Fibroblast of skin of left biceps (primary cell): ENCODE measurements at places on chromosomes 11 and 22.
A peak's percentile ranks its signal among the peaks of the same experiment; 100 is the strongest.

GRCh38 chr11:42713753-42714152 is 598.0 kb upstream of the API5 start:
- DNase-seq, result no peak

DNA sequence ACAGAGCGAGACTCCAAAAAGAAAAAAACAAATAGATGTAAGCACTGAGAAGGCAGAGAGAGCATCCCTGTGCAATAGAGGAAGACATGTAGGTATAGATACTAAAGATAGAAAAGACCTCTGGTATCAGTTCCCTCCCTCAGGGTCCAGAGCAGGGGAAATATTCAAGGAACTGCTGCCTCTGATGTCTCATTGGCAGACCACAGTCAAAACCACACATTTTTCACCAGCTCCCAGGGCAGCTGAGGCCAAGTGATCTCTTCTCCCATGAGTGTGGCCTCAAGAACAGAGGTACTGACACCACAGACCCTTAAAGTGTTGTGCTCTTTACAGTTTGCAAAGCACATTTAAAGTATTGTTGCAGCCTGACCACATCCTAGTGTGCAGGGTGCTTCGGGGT is 288.5 kb downstream of the NTM start:
- DNase-seq, result no peak

DNA sequence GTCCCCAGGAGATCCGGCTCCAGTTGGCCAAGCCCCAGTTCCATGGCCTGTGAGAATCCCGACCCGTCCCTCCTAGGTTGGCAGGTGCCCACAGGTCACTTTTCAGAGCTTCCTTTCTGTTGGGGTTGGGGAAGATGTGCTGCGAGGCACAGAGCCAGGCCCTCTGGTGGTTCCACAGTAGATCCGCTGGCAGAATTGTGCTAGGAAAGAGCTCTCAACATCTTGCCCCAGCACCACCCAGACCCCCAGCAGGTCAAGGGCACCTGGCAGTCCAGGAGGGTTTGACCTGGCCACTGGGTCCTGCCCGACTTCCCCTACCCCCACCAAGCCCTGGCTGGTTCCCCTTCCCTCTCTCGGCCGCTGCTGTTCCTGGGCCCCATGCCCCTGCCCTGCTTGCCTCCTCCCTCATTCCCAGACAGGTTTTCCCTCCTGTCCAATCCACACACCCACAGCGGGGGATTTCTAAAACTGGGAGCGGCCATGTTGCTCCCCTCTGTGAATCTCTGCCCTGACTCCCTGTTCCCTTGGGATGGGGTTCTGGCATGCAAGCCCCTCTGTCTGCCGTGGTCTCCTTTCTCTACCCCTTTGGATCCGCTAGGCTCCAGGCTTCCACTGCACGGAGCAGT is 26.2 kb upstream of the GCAT start:
- DNase-seq, result no peak

- DNase-seq, result no peak
Measured at GRCh38 chr22:27231266-27231665, 570.3 kb downstream of the MN1 start.

- DNase-seq, result no peak
Measured at GRCh38 chr11:114286229-114286628, 10.0 kb upstream of the NNMT start.

- DNase-seq, result no peak
Measured at GRCh38 chr11:43989162-43989981, 46.9 kb downstream of the C11orf96 start.

DNA sequence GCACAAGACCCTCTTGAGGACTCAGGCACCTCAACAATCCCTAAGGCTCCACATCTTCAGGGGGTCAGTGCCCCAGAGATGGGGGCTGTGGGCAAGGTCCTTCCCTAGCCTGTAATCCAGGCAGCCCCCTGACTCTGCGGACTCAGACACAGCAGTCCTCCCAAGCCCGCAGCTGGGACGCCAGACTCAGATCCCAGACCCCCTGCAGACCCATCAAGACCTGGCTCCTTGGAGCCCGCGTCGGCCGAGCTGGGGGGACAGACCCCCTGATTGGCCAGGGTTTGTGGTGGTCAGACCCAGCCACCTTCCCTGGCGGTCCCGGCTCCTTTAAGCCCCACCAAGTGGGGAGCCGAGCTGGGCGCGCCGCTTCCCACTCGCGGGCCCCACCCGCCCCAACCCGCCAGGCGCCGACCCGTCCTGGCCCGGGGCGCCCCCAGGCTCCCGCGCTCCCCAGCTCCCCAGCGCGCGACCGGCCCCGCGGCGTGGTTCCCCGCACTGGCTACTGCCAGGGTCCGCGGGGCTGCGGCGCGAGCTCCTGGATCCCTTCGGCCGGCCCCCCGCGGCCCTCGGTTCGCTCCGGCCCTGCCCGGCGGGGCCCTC is 458 bp downstream of the OSBPL5 start:
- no peak for DNase-seq

DNA sequence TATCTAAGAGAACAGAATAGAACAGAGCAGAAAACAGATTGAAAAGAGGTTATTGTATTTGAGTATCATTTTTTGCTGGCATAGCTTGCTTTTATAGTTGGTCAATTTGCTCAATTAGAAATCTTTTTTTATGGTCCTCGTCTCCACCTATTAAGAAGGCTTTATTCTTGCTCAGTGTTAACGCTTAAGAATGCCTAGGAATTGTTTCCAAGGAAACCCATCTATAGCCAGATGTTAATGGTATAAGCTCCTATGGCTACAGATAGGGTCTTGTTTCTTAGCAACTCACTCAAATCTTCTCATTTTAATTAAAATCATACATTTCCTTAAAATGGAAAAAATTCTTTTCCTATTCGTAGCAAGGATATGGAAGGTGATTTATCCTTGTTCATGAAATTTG is 392.3 kb downstream of the TMEM135 start:
- no peak for DNase-seq

DNA sequence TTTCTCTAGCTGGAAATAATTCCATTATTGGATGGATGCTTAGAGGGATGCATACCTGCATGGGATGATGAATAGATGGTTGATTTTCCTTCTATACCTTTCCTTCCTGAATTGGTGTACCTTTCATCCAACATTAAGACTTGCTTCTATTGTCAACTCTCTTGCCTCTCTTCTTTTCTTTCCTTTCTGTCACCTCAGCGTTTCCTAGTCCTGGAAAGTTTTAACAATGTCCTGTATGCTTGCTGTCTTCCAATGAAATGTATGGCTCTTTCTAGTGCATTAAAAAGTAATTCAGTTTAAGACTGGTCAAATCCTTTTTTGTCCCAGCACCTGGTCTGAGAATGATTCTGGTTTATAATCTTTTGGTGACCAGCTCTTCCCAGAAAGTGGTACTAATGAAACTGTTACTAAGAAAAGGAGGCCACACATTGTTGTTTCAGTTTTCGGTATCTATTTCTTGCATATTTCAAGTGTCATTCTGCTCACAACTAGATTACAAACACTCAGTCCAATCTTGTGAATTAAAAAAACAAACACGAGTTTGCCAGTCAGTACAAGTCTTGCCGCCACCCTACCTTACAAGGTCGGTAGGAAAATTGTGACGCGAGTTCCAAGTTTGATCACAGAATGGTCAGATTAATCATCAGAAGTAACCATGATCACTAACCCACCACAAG is 8.0 kb downstream of the POU2AF1 start:
- no peak for DNase-seq

GRCh38 chr11:119384332-119384731 is 2.8 kb upstream of the USP2 start:
- no peak for DNase-seq

GRCh38 chr11:119722281-119722794 is 6.7 kb downstream of the NECTIN1 start:
- DNase-seq, result no peak

GRCh38 chr22:20279662-20280134 is 11.6 kb upstream of the RTN4R start:
- DNase-seq, result no peak

DNA sequence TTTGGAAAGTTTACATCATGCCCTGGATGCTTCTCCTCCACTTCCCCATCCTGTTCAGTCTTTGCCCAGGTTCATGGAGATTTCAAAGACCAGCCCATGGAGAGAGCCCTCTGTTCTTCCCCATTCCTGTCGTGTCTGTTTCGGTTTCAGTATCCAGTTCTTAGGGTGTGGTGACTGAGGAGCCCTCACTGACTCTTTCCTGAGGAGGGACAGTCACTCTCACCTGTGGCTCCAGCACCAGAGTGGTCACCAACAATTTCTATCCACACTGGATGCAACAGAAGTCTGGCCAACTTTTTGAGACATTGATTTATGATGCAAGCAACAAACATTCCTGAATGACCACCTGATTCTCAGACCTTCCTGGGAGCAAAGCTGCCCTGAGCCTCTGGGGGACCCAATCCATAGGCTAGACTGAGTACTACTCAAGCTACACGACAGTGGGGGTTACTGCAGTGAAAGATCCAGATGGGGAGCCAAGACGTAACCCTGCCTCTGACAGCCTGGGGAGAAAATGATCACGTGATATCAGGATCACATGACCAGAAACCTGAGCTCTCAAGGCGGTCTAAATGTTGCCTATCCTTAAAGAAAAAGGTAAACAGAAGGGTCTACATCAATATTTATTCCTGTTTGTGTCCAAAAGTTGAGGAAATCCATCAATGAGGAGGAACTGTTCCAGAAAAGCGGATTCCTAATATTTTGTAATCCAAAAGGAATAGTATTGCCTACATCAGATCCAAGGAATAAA is 76.2 kb upstream of the VPREB1 start:
- peak; percentile 19 for DNase-seq

DNA sequence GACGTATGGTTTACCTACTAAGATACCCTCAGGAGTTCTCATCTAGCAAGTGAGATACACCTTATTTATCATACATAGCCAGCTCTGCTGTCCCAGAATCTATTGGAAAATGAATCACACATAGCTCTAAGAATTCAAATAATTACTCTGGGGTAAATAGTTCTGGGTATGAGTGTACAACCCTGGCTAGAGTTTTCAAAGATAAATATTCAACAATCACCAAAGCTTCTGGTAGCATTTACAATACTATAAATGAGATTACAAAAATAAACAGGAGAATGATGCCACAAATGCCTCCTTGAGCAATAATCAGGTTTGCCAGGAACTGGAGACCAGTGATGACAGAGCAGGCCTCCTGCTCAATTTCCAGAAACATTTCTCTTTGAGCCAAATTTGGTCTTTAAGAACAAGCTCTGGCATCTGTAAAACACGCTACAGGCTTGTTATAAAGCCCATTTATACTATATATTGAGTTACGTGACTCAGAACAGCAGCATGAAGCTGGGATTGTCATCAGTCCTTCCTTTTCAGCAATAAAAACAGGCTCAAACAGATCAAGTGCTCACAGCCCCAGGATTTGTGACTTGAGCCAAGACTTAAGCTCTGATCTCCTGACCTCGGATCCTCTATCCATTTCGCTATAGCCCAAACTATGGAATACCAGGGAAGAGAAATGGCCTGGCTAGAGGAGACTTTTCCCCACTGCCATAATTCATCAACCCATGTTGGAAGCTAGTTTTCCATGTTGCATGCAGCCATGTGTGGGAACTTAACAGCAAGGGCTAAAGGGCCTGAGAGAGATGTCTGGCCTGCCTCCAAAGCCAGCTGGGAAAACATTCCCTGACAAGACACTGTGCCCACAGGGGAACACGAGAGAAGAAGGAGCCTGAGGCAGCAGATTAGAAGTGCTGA is 19.7 kb downstream of the RAB30 start:
- DNase-seq, result peak; percentile 98

DNA sequence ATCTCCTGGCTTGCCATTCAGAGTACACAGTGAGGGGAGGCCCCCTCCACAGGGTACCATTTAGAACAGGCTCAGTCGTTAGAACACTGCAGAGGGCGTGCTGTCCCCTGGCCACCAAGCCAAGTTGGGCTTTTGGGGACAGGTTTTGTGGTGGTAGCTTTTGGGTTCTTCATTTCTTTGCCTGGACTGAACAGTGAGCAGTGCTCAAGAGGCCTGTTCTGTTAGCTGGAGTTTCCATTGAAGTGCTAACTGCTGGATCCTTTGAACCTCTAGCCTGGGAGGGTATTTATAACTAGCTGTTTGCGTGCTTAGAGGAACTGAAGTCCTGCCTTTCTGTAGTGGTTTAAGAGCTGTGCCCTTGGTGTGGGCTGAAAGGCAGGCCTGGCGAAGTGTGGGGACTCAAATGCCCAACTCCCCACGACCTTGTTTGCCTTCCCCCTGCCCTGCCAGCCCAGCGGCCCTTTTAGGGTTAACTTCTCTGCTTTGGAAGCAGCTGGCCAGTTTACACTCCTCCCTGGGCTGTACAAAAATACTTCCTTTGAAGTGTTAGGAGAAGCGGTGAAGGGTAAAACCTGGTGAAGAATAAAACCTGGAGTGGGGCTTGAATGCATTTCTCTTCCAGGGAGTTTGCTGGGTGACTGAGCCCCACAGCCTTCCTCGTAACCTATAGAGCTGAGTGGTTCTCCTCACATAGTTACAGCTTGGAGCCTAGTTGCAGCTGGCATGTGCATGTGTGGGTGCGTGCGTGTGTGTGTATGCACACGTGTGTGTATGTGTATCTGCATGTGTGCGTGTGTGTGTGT is 34.6 kb downstream of the ZNRF3 start:
- no peak for DNase-seq

GRCh38 chr11:12285811-12286222 is 91.6 kb upstream of the PARVA start:
- no peak for DNase-seq

DNA sequence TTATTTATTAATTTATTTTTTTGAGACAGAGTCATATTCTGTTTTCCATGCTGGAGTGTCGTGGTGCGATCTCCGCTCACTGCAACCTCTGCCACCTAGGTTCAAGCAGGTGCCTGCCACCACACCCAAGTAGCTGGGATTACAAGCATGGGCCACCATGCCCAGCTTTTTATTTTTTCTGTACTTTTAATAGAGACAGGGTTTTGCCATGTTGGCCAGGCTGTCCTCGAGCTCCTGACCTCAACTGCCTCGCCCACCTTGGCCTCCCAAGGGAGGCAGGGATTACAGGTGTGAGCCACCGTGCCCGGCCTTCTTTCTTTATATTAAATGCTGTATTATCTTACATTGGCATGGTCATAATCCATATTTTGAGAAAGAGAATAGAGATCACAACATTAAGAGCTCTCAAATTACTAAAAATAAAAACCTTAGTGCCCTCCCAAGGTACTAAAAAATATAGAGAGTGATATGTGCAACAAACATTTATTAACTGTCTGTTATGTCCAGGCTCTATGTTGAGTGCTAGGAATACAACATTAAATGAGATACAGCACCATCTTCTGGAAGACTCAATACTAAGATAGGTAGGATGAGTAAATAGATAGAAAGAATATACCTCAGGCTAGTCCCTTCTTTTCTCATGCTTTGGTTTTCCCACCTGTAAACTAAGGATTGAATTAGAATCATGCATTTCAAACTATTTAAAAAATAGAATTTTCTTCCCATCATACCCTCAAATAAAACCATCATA is 84.1 kb downstream of the BBOX1 start:
- no peak for DNase-seq

- DNase-seq, result no peak
Measured at GRCh38 chr11:100356035-100356434, 331.1 kb upstream of the ARHGAP42 start.

GRCh38 chr11:73810637-73811036 is 23.0 kb downstream of the MRPL48 start:
- no peak for DNase-seq

GRCh38 chr11:121383716-121384115 is 68.4 kb upstream of the SORL1 start:
- DNase-seq, result no peak

GRCh38 chr11:57680552-57680874 is 12.6 kb downstream of the ZDHHC5 start:
- DNase-seq, result no peak

GRCh38 chr11:128246810-128247594 is 340.4 kb downstream of the ETS1 start:
- peak; percentile 41 for DNase-seq

GRCh38 chr11:37286890-37287289 is 688.9 kb upstream of the RAG2 start:
- no peak for DNase-seq
